Epithelial cell of prostate (primary cell): ENCODE measurements at places on chromosomes 2 and 18.

DNA sequence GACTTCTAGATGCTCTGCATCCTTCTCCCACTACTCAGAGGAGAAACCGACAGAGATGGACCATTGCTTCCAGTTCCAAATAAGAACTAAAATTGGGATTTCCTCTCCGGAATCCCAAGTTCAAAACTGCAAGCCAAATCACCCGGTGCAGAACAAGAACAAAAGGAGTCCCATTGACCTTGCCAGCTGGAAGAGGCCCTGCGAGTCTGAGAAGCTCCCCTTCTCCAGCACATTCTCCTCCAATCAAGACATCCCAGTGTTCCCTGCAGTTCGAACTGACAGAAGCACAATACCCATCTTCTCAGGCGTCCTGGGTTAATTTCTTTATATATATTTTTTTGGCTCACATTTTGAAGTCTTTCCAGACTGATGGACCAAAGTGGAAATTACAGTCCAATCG, 195.3 kb upstream of the MEIS1 start:
- DNase-seq: no peak

DNA sequence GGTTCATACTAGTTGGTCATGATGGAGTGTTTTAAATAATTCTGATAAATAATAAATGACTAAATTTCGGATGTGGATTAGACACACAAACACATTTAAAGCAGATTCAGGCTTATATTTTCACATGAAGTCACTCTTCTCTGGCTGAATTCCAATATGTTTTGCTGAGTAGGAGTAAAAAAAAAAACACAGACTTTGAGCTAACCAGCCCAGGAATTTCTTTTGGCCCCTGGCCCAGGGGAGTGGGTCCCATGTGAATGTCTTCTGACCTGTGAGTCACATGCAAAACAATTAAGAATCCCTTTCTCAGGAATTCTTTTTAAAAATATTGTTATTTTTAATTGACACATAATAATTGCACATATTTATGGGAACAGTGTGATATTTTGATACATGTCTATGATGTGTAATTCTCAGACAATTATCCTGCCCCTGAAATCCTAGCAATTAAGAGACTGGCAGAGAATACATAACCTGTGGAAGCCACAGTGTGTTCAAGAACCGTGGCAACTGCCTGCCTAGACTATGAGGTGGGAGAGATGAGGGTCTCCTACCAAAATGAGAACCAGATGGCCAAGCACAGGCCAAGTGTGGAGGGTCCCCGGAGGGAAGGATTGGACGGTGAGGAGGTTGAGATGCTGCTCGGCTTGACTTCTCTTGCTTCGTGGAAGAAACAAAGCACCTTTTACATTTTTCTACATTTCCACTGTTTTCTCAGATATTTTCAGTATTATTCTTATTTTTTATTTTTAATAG, 236.4 kb downstream of the PIEZO2 start:
- DNase-seq: no peak

GRCh38 chr2:225400060-225400511, 576 bp downstream of the NYAP2 start:
- DNase-seq: no peak

DNA sequence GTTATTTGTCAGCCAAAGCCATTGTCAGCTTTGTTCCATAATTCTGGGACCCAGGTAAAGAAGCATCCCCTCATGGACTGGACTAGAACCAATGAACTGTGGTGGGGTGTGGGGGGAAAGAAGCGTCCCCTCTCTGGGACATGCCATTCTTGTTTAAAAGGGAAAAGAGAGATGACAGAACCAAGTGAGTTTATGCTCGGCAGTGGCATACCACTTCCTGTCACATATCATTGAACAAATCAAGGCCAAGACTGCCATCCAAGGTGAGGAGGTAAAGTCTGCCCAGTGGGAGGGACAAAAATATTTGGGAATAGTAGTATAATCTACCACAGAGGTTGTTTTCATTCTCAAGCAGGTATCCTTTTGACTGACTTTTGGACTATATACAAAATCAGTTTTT, 4.7 kb upstream of the GLS start:
- DNase-seq: no peak

DNA sequence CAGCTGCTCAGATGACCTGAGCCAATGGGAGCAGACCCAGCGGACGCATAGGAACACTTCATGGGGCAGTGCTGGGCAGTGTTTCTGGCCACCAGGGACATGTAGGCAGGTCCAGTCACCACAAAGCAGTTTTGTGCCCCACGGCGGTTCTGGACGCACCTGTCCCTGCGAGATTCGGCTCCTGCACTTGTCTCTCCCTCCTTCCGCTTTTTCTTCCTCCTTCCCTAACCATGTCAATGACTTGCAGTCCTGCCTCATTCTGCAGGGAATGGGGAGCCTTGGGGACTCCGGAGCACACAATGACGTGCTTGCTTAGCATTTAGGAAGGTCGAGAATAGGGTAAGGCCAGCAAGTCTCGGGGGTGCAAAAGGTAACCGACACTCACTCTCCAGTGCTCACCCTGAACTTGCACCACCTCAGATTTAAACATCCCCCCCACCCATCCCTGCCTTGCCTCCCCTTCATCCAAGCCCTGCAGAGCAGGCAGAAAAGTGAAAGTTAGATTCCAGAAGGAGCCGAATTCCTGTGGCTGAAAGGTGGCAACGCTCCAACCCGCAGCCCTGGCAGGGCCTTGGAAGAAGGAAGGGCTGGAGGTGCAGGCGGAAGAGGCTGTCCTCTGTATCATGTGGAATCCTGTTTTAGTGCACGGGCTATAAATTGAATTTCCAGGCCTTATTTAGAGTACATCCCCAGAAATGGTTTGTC, 40.5 kb upstream of the ATG16L1 start:
- peak; percentile 60 for DNase-seq

- DNase-seq: no peak
Measured at GRCh38 chr18:9017905-9018227, 84.6 kb upstream of the NDUFV2 start.

GRCh38 chr2:16325016-16325975, 340.3 kb downstream of the CYRIA start:
- DNase-seq: no peak

- DNase-seq: peak; percentile 33
Measured at GRCh38 chr2:142756430-142756829, 121.0 kb upstream of the KYNU start.

GRCh38 chr2:190088917-190089316, 26.4 kb upstream of the MSTN start:
- DNase-seq: no peak

DNA sequence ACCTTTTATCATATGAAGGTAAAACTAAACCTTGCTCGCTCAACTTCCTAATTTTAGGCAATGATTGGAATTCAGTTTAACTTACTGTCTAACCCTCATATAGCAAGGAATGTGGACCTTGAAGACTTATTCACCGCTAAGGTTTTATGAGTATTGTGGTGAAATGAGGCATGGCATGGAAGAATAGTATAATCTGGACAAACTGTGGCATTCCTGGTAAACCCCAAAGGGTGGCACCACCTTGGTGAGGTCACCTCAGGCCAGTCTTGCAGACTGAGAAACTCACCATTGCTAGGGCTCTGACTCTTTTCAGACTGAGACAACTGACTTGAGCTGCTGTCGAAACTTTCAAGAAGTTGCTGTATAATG, 51.1 kb upstream of the EHBP1 start:
- DNase-seq: peak; percentile 64

DNA sequence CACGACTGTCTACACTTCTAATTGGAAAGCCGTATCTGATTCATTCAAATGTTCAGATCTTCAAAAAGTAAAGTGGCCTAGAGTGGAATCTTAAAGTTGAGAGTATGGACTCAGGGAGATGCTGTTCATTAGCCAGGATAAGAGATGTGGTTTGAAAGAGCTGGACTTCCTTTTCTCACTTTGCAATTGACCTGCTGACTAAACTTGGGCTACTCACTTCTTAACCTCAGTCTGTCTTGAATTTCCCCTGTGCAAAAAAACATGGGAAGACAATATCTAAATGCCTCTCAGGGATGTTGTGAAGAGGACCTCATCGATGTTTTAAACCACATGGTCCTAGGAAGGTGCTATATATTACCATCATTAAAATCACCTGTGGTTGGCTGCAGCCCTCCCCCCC, 64.1 kb downstream of the BCL2 start:
- DNase-seq: no peak

DNA sequence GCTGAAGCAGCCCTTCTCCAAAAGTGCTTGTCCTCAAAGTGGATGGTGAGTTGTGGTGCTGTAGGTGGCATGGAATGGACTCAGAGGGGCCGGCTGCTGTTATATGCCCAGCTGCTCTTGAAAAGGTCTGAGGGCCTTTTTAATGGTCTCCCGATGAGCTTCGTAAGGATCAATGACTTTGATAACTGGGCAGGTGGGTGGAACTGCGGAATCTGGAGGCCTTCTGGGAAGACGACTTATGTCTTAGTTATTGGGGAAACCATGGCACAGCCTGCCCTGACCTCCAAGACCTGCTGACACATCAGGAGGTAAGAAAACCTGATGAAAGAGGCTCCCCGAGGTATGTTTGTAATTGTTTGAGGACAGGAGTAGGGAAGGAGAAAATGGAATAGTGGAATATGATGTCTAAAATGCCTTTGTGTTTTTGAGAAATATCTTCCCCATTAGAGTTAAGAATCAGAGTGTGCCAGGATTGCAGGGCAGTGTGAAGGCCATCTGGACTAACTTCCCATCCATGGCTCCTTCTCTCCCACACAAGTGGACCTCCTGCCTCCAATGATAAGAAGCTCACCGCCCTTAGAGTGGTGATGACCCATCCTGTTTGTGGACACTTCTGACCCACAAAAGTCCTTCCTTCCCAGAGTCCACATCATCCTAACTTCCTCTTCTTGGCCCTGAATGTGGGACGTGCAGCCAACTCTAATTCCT, 236.1 kb downstream of the FHOD3 start:
- no peak for DNase-seq

DNA sequence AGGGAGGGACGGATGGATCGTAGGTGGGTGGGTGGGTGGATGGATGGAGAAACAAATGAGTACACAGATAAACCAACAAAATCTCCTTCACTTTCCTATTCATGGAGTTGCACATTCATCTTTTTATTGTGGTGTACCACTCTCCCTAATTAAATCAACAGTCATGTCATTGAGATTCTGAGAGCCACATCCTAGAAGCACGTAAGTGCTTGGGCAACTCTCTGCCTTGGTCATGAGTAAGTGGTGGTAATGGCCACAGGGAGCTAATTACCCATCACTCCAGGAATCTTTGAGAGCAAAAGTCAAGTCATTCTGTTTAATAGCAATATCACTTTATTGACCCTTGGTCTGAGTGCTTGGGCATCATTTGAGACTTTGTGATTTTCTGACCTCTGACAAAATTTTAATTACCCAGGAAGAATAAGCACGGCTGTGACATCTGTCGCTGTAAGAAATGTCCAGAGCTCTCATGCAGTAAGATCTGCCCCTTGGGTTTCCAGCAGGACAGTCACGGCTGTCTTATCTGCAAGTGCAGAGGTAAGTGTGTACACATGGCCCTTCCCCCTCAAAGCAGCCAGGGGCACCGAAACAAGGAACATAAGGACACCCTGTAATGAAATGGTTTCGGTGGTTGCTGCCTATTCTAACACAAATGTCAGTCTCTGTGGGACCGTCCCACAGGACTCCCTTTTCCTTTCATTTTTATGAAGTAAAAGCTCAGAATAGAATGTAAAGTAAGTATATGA, 85.9 kb downstream of the FEZ2 start:
- DNase-seq: no peak
